ENCODE measurements at places on chromosomes 5 and 9. TPM values are rescaled to one million over a fixed set of nuclear protein-coding genes. Genes with fewer than 3 reads are reported as not detected.

GRCh38 chr5:66129144-66129543, 15.0 kb upstream of the SREK1 start:
- ATAC-seq = no peak

GRCh38 chr9:114193090-114193489, 37.8 kb downstream of the COL27A1 start:
- no peak for ATAC-seq

GRCh38 chr5:82749461-82749820, 327.8 kb downstream of the TMEM167A start:
- no peak for ATAC-seq

- no peak for ATAC-seq
These were observed 69.0 kb downstream of the WNK2 start for GRCh38 chr9:93252781-93253530.

Gene ASPN
- 0.06 TPM for total RNA-seq

Gene PCDHB10
- total RNA-seq = 7.5 TPM

Gene OTULINL
- 7.3 TPM for total RNA-seq

Gene C5
- total RNA-seq = 0.91 TPM

All from motor neuron (in vitro differentiated cells).